ENCODE measurements at places on chromosomes 11 and 22.

DNA sequence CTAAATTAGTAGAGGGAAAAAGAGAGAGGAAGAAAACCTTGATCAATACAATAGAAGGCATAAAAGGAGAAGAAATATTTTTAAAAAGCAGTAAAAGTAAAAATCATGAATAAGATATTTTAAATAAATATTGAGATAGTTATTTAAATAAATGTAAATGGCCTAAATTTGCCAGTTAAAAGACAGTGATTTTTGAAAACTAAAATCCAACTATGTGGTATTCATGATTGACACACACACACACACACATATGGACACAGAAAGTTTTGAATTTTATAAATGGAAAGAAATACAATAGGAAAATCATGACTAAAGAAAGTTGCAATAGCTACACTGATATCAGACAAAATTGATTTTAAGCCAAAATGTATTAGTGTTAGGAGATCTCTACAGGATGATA lies 313.1 kb downstream of the TBC1D22A start:
- DNase-seq, result no peak

DNA sequence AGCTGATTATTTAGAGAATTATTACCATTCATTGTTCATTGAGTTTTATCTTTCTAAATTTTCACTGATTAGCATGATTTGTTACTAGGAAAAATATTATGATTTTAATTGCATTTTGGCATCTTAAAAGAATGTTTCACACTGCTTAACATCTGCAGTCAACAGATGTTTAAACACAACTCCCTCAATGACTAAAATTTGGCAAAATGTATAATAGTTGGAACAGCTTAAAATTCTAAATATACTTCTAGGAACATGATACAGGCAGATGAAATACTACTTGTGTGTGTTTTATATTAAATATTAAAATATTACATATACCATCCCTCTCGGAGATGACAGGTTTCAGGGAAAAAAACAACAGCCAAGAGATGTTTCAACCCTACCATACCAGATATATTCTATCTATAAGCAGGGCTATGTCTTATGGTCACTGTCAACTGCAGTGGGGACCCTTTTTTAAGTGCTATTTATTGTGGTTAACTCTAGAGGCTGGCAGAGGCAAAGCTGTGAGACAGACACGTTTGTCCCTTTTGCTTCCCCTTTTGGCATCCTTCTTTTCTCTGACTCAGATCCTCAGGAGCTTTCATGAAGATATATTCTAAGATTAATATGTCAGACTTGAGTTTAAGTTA lies 81.9 kb downstream of the BDNF start:
- no peak for DNase-seq

DNA sequence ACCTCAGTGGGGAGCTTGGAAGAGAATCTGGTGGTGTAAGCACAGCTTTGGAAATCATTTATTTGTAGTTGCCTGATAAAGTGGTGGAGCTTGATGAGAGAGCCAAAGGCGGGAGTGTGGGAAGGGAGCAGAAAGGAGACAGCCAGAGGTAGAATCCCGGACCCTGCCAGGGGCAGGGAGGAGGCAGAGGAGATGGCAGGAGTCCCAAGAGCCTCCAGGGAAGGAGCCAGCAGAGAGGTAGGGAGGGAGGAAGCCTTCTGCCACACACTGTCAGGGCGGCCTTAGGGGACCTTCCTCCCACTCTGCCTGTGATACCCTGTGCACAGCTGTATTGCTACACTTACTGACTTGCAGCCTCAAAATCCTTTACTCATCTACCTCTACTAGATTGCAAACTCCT lies 15.4 kb downstream of the SCUBE2 start:
- no peak for DNase-seq

DNA sequence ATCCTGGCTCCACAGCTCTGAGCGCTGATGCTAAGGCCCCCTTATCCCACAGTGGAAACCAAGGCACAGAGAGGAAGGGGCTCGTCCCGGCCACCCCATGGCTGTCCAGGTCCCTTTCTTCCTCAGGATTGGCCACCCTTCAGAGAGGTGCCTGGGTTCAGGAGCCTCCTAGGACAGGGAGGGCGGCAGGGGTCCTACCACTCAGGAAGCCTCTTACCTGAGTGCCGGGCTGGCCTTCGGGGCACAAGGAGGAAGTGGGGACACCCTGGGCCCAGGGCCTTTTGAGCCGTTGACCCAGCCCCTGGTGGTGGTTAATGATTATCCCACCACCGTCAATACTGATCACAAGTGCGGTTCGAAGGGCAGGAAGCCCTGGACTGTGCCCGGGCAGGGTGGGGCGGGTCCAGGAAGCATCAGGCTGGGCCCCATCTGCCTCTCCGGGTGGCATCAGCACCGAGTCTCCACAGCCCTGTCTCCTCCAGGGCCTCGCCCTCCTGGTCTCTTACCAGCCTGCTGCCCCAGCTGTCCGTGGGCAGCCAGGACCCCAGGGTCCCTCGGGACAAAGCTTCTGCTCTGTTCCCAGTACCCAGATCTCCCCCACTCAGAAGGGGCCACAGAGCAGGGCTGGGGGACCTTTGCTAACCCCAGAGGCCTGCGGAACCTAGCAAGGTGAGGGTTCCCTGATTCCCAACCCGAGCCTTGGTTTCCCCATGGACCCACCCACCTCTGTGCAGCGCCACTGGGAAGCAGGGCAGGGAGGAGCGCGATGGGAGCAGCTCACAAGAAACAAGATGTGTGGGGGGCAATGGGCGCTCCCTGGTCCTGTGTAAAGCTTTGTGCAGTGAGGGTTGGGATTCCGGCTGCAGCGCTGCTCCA lies 15.0 kb upstream of the EHD1 start:
- no peak for DNase-seq

GRCh38 chr22:28229566-28230485 lies 310.8 kb upstream of the PITPNB start:
- DNase-seq, result no peak

GRCh38 chr11:66124564-66124963 lies 54.5 kb downstream of the PACS1 start:
- no peak for DNase-seq

GRCh38 chr11:2954263-2954662 lies 25.0 kb upstream of the PHLDA2 start:
- no peak for DNase-seq

GRCh38 chr11:2997406-2997805 lies 5.3 kb upstream of the NAP1L4 start:
- DNase-seq, result no peak

DNA sequence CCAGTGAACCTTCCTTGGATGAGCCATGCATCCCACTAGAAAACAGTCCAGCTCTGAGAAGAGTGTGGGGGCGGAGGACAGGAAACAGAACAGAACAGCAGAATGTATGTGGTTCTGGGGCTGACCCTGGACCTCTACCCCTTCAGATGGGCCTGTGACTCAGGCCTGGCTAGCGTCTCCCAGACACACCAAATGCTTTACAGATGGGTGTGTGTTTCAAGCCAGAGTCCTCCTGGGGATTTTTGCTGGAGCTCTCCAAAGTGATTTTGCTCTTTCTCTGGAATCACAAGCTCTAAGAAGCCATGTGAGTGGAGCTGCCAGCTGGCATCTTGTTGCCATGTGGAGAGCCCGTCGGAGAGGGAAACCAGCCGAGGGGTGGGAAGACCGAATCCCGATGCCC lies 13.2 kb upstream of the C1QTNF4 start:
- DNase-seq, result peak; percentile 65

DNA sequence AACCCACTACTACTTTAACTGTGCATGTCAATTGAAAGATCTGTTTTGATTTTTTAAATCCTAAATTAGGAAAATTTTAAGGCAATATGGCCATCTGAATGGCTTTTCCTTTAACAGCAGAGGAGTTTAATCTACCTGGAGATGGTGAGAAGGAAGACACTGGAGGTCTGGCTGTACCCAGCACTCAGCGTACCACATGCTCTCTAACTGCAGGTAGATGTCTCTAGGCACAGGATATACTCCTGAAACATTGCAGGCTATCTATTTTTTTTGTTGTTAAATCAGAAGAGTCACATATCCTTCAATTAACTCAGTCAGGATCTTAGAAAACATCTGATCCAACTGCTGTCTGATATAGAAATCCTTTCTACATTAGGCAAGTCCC lies 17.3 kb upstream of the CASTOR1 start:
- no peak for DNase-seq

DNA sequence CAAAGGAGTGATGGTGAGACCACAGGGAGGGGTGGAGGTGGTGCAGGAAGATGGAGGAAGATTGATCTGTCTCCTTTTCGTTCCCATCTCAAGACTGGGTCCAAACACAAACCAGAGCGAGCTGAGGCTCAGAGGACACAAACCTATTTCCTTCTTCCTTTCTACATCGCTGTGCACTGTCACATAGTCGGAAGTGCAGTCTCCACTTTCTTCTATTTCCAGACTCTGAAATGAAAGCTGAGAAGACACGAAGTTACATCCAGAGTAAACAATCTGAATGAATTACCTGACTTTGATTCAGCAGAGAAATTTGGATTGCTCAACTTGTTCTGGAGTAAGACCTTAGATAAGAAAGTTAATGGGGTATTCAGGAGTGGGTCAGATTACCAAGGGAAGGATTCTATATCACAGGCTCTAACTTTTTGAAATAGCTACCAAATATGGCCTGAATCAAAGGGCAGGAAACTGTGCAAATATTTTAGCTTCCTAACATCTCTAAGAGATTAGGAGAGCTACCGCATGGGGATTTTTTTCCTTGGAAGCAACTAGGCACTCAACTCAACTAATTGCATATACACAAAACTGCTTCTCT lies 14.4 kb downstream of the OVCH2 start:
- no peak for DNase-seq

GRCh38 chr22:29359469-29359868 lies 28.9 kb downstream of the AP1B1 start:
- peak; percentile 67 for DNase-seq

DNA sequence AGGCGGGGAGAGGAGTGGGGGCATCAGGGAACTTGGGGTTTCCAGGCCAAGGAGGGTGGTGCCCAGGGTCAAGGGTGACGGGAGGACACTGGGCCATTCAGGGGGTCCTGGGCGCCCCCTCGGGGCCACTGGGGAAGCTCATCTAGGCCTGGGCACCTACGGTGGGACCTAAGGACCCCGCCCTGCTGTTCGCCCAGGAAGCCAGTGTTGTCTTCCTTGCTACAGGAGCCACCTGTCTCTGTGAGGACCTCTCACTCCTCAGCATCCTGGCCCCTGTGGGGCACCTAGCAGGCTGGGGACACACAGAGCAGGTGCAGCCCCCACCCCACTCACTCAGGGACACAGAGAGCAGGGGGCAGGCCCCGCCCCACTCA lies 191.6 kb downstream of the IGLL1 start:
- no peak for DNase-seq

GRCh38 chr11:64894070-64894811 lies 15.8 kb upstream of the EHD1 start:
- DNase-seq, result peak; percentile 38

DNA sequence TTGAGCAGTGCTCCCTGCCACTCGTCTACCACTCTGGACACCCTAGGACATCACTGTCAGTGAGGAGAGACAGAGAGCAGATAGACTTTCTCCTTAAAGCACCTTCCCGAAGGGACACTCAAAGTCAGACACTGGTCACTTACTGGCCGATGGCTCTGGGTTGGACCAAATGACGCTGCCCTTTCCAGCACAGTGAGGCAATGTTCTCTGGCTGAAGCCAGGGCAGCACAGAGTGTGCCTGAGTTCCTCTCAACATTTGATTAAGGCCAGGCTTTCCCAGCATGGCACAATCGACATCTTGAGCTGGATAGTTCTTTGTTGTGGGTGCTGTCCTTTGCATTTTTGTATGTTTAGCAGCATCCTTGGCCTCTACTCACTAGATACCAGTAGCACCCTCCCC lies 206.2 kb downstream of the CSNK2A3 start:
- DNase-seq, result no peak
